Gastrocnemius medialis (tissue), 4 donors: ENCODE measurements at places on chromosomes 4 and X. TPM values are rescaled to one million over a fixed set of nuclear protein-coding genes. Genes with fewer than 3 reads are reported as not detected.

GRCh38 chrX:11434607-11435006 is 141.4 kb downstream of the AMELX start:
- no peaks in the 10 kb centered on the region for H3K4me1 ChIP-seq
- no peak for DNase-seq
- no peak overlapping the region for H3K4me3 ChIP-seq

The IL2RG gene
- total RNA-seq = 1.3 TPM

The TLL1 gene
- total RNA-seq = 2.3 TPM

The REELD1 gene
- total RNA-seq = not detected

GRCh38 chr4:159041054-159042034 is 61.5 kb upstream of the RAPGEF2 start:
- H3K4me1 ChIP-seq = no peaks in the 10 kb centered on the region
- DNase-seq = no peak
- no peak overlapping the region for H3K4me3 ChIP-seq
- no peaks in the 10 kb centered on the region for H3K36me3 ChIP-seq
- H3K27me3 ChIP-seq = no peaks in the 10 kb centered on the region
- H3K27ac ChIP-seq = no peak overlapping the region

GRCh38 chrX:54182864-54183613 is at the start of gene FAM120C:
TSS of gene FAM120C (minus strand) at chrX:54183254. CDS start at chrX:54183198, 56 bp downstream.
- H3K4me1 ChIP-seq = peaks cover 28% of the 10 kb centered on the region
- peak within 1 kb of the TSS; percentile 86 for H3K27ac ChIP-seq
- DNase-seq = peak; percentile 61
- H3K36me3 ChIP-seq = no peaks in the 10 kb centered on the region
- peak within 1 kb of the TSS; percentile 73 for H3K4me3 ChIP-seq
- no peaks in the 10 kb centered on the region for H3K27me3 ChIP-seq
